Mammary epithelial cell (primary cell): ENCODE measurements at places on chromosomes 12 and 14. TPM values are rescaled to one million over a fixed set of nuclear protein-coding genes. Genes with fewer than 3 reads are reported as not detected.
A peak's percentile ranks its signal among the peaks of the same experiment; 100 is the strongest.

Gene ABCC9
- not detected for polyA plus RNA-seq

Gene ADCY4
- polyA plus RNA-seq, result 0.10 TPM

- DNase-seq, result no peak
These were observed 6.5 kb upstream of the CIPC start for GRCh38 chr14:77091518-77091917.

GRCh38 chr12:88437226-88437625, 143.0 kb downstream of the KITLG start:
- DNase-seq, result no peak

GRCh38 chr14:103392106-103392505, 6.9 kb downstream of the MARK3 start:
- no peak for DNase-seq

- DNase-seq, result peak; percentile 47
These were observed 59.1 kb downstream of the DCAF5 start for GRCh38 chr14:69093631-69094421.

DNA sequence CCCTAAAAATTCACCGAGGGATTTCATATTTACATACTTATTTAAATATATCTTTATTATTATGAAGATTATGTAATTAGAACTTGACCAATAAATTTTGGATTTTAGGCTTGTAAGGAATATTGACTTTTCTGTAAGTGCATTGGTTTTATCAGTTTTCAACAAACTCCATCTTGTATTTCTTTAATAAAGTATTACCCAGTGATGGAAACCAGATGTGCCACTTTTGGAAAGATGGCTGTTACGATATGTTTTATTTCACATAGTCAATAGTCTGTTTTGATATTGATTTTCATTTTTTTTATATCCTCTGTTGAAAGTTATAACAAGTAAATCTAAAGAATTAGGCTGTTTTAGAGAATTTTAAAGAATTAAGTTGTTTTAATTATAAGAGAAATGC, 1.8 kb downstream of the MON2 start:
- no peak for DNase-seq

GRCh38 chr12:109937371-109937770, 37.3 kb downstream of the TCHP start:
- DNase-seq, result peak; percentile 21
